Esophagus muscularis mucosa (tissue), 4 donors: ENCODE measurements at places on chromosomes 6 and 20. TPM values are rescaled to one million over a fixed set of nuclear protein-coding genes. Genes with fewer than 3 reads are reported as not detected.
A peak's percentile ranks its signal among the peaks of the same experiment; 100 is the strongest.

DNA sequence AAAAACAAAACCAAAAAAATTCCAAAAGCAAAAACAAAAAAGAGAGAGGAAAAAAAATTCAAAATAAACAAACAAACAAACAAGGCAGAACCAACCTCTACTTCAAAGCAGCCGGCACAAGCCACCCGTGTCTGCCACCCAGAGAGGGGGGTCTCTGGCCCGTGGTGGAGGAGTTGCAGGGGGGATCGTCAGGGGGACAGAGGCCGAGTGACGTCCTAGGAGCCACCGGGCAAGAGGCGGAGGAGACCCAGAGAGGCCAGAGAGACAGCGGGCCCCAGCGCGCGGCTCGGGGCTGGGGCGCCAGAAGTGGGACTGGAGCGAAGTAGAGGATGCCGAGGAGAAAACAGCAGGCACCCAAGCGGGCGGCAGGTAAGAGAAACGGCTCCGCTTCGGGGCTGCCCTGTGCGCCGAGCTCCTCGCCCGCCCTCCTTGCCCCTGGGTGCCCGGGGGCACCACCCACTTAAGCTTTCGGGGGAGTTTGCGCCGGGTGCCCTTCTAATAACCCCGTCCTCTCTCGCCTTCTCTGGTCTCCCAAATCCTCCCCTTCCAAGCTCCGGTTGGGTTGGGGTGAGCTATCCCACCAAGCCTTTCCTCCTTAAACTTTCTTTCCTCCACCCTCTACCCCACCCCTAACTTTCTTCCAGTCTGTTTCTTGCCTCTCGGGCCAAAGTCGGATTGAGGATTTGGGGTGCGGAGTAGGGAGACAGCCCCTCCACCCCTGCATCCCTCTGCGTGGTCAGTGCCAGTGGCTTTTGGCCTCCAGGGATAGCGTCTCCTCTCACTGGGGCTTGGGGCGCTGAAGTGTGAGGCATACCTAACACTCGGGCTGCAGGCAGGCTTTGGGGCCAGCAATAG lies 1.0 kb downstream of the TSHZ2 start:
- peak overlapping the region; percentile 68 for H3K4me3 ChIP-seq
- H3K27me3 ChIP-seq, result peaks cover 48% of the 10 kb centered on the region
- H3K4me1 ChIP-seq, result peaks cover 8% of the 10 kb centered on the region
- peak; percentile 83 for DNase-seq

DNA sequence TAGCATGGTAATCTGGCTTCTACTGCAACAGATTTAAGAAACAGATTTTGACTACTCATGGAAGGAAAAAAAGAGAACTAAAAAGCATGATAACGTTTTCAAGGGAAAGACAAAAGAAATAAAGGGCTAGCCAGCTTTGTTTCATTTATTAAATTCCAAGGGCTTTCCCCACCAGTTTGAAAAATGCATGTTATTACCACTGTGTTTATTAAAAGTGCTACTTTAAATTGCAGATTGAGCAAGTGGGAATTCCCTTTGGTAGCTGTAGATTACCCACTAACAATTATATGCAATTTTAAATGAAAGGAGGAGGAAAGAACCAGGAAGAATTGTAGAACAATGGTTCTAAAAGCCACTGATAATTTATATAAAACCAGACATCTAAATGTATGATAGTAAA lies 40.6 kb upstream of the NHSL1 start:
- H3K4me1 ChIP-seq, result peaks cover 73% of the 10 kb centered on the region
- H3K27ac ChIP-seq, result peak overlapping the region; percentile 82
- no peaks in the 10 kb centered on the region for H3K36me3 ChIP-seq
- no peak for DNase-seq
- H3K4me3 ChIP-seq, result no peak overlapping the region
- H3K27me3 ChIP-seq, result no peaks in the 10 kb centered on the region

DNA sequence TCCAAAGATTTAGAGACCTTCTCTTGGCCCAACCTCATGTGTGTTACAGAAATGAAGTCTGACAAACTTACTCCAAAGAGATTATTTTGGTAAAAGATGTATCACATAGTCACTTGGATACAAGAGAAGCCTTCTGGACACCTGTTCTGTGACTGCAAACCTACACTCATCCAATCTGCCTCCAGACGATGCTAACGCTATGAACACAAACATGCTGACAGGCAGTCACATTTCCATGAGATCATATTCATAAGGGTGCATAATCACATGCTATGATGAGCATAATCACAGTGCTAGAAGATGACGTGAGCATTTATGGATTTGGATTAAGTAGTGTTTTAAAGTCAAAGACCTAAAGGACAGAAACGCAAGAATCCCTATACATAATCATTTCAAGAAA lies 340.2 kb downstream of the HACE1 start:
- H3K27me3 ChIP-seq, result no peaks in the 10 kb centered on the region
- no peak overlapping the region for H3K27ac ChIP-seq
- no peak for DNase-seq
- H3K36me3 ChIP-seq, result no peaks in the 10 kb centered on the region

GRCh38 chr6:22892452-22892851 lies 323.1 kb downstream of the HDGFL1 start:
- no peak overlapping the region for H3K4me3 ChIP-seq
- peaks cover 16% of the 10 kb centered on the region for H3K4me1 ChIP-seq
- H3K27me3 ChIP-seq, result no peaks in the 10 kb centered on the region
- no peaks in the 10 kb centered on the region for H3K36me3 ChIP-seq
- DNase-seq, result no peak

GRCh38 chr20:45305262-45305661 lies 1.4 kb upstream of the RBPJL start:
- H3K27ac ChIP-seq, result no peak overlapping the region
- H3K4me3 ChIP-seq, result no peak overlapping the region
- H3K36me3 ChIP-seq, result no peaks in the 10 kb centered on the region
- no peak for DNase-seq

DNA sequence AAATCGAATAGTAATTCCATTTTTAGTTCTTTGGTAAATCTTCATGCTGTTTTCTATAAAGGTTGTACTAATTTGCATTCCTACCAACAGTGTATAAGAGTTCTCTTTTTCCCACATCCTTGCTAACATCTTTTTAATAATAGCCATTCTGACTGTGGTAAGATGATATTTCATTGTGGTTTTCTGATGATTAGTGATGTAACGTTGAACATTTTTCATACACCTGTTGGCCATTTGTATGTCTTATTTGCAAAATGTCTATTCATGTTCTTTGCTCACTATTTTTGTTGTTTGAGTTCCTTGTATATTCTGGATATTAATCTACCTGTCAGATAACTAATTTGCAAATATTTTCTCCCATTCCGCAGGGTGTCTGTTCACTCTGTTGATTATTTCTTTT lies 64.5 kb downstream of the LIN28B start:
- H3K4me1 ChIP-seq, result no peaks in the 10 kb centered on the region
- no peak overlapping the region for H3K4me3 ChIP-seq
- no peak for DNase-seq
- H3K27ac ChIP-seq, result no peak overlapping the region
- peaks cover 11% of the 10 kb centered on the region for H3K27me3 ChIP-seq
- H3K36me3 ChIP-seq, result no peaks in the 10 kb centered on the region

DNA sequence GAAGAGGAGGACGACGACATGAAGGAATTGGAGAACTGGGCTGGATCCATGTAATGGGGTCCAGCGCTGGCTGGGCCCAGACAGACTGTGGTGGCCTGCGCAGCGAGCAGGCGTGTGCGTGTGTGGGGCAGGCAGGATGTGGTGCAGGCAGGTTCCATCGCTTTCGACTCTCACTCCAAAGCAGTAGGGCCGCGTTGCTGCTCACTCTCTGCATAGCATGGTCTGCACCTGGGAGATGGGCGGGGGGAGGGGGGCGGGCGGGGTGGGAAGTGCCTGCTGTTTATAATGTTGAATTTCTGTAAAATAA lies 42.3 kb downstream of the CHMP4B start:
- peaks cover 44% of the 10 kb centered on the region for H3K36me3 ChIP-seq
- no peak overlapping the region for H3K27ac ChIP-seq
- no peak overlapping the region for H3K4me3 ChIP-seq
- H3K27me3 ChIP-seq, result no peaks in the 10 kb centered on the region

- H3K4me1 ChIP-seq, result no peaks in the 10 kb centered on the region
- no peaks in the 10 kb centered on the region for H3K36me3 ChIP-seq
- DNase-seq, result peak; percentile 45
- H3K4me3 ChIP-seq, result no peak overlapping the region
These were observed 99.0 kb upstream of the SLC24A3 start for GRCh38 chr20:19113343-19113930.

DNA sequence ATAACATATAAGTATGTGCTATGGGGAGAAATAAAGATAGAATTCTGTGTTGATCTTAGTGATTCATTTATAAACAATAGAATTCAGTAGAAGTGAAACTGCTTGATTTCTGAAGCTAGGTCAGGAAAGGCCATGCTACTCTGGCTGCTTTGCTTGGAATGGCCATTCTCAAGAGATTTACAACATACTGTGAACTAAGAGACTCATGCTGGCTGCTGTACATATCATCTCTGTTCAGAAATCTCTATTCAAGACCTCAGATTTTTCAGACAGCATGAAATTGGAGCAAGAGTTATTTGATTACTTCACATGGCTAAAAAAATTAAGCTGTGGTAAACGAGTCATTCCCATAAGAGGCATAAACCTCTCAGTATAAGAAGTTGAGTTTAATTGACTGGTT lies 662.6 kb downstream of the BCKDHB start:
- H3K4me1 ChIP-seq, result peaks cover 8% of the 10 kb centered on the region
- H3K27ac ChIP-seq, result no peak overlapping the region
- no peaks in the 10 kb centered on the region for H3K27me3 ChIP-seq
- H3K36me3 ChIP-seq, result no peaks in the 10 kb centered on the region
- H3K4me3 ChIP-seq, result no peak overlapping the region
- no peak for DNase-seq

DNA sequence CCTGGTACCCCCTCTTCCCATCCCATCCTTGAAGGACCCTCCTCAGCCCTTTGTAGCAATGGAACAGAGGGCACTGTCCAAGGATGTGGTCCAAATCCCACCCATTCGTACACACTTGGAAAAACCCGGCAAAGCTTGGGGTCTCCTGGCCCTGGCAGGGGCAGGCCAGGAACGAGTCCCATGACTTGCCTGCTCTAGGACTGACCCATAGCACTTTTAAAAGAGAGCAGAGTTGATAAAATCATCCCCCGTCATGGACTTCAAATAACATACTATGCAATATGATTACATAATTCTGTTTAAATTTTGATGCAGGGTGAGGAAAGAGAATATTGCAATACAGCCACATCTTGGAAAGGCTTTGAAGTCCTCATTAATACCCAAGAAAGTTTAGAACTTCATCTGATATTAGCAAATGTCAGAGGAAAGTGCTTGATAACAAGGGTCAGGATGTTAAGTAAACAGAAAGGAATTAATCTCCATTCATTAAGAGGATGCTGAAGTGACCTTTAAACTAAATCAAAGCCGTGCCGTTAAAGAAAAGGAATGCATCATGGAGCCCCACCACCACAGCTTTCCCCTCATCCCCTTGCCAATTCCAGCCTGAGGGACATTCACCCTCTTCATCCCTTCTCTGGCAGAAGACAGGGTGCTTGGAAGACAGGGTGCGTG lies 60.7 kb upstream of the NXT1 start:
- no peak overlapping the region for H3K4me3 ChIP-seq
- H3K4me1 ChIP-seq, result peaks cover 20% of the 10 kb centered on the region

GRCh38 chr20:34636648-34637047 lies 40.2 kb downstream of the PIGU start:
- no peaks in the 10 kb centered on the region for H3K4me1 ChIP-seq
- peaks cover 30% of the 10 kb centered on the region for H3K36me3 ChIP-seq
- no peak overlapping the region for H3K4me3 ChIP-seq
- DNase-seq, result no peak
- no peaks in the 10 kb centered on the region for H3K27me3 ChIP-seq

- DNase-seq, result no peak
- peaks cover 28% of the 10 kb centered on the region for H3K4me1 ChIP-seq
- H3K36me3 ChIP-seq, result no peaks in the 10 kb centered on the region
- H3K4me3 ChIP-seq, result peak overlapping the region; percentile 59
- no peaks in the 10 kb centered on the region for H3K27me3 ChIP-seq
These were observed 1.2 kb upstream of the WRNIP1 start for GRCh38 chr6:2763876-2764540.

DNA sequence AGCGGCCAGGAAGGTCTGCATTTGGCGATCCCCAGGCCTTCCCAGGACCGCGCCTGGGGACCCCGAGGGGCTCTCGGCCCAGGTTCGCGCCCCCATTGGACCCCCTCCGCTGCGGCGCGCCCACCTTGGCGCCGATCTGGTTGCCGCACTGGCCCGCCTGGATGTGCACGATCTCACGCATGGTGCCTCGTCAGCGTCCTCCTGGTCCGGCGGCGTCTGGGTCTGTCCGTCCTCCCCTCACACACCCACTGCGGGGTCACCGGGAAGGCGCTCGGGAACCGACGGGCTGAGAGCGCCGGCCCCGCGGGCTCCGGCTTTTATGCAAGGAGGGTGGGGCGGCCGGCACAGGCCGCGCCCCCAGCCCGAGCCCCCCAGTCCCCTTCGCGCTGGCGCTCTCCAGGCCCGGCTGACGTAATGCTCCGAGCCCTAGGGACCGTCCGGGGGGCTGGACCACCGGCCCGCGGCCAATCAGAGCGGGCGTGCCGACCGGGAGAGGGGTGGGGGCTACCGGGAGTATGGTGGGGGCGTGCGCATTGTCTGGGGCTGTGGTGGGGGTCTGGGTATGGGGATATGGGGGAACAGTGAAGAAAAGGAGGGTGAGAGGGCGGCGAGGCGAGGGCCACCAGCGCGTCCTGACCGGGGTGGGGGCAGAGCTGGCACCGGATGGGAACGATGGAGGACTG lies at the start of gene TUBB2B:
TUBB2B (minus strand) TSS at position 291 of the 683 bp plus-strand sequence; CDS start at position 181, 110 bp downstream.
- H3K36me3 ChIP-seq, result no peaks in the 10 kb centered on the region
- no peak within 1 kb of the TSS for H3K27ac ChIP-seq
- H3K4me3 ChIP-seq, result peak within 1 kb of the TSS; percentile 56
- DNase-seq, result no peak
- peaks cover 60% of the 10 kb centered on the region for H3K4me1 ChIP-seq

DNA sequence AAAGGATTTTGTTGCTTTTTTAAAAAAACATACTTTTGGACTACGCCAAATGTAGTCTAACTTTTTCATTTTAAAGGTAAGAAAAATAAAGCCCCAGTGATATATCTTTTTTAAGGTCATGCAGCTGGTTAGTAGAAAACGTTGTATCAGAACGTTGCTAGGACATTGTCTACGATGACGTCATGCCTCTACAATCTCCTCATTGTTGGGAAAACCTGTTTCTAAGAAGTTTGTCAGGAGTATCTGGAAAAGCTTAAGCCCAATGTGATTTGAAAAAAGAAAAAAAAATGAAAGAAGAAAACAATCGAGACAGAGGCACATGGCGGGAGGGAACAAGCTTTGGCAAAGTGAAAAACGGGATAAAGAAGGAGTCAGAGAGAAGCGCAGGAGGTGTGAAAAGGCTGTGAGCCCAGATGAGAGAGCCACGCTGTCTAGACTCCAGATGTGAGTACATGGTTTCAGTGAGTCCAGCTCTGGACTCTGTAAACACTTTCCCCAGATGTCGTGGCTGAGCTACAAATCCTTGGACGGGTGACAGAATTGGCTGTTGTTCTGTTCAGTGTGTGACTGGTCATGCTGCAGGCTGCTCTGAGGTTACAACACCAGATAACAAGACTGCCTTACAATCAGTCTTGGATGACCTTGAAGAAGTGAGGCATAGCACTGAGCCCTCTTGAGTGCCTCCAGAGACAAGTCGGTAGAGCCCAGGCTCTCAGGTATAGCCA lies 656.7 kb upstream of the ID4 start:
- H3K27ac ChIP-seq, result peak overlapping the region; percentile 38
- no peak for DNase-seq
- no peak overlapping the region for H3K4me3 ChIP-seq

The GJE1 gene
- total RNA-seq, result not detected

The TPBG gene
- 181 TPM for total RNA-seq

The MYB gene
- 0.58 TPM for total RNA-seq

The POPDC3 gene
- not detected for total RNA-seq

The HSPA1A gene
- total RNA-seq, result 235 TPM
